Sciatic nerve (tissue), 2 donors: ENCODE measurements at places on chromosomes 5 and 9.

DNA sequence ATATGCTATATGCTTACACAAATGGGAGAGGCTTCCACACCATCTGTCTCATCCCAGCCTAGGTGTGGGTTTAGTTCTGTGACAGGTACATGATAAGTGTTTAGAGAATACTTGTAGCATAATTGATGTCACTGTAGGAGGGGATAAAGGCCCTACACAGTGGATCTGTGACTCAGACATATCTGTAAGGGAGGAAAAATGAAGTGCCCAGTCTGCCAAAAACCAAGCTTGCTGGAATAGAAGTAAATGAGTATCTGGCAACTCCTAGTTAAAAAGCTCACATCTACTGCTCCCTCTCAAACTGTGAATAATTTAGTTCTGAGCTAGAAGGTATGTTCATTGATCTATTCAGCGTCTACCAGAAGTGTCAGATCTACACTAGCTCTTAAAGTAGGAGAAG lies 38.9 kb upstream of the FAM174A start:
- no peak for DNase-seq

GRCh38 chr5:180637962-180638680 lies 11.3 kb downstream of the FLT4 start:
- peak; percentile 40 for DNase-seq

DNA sequence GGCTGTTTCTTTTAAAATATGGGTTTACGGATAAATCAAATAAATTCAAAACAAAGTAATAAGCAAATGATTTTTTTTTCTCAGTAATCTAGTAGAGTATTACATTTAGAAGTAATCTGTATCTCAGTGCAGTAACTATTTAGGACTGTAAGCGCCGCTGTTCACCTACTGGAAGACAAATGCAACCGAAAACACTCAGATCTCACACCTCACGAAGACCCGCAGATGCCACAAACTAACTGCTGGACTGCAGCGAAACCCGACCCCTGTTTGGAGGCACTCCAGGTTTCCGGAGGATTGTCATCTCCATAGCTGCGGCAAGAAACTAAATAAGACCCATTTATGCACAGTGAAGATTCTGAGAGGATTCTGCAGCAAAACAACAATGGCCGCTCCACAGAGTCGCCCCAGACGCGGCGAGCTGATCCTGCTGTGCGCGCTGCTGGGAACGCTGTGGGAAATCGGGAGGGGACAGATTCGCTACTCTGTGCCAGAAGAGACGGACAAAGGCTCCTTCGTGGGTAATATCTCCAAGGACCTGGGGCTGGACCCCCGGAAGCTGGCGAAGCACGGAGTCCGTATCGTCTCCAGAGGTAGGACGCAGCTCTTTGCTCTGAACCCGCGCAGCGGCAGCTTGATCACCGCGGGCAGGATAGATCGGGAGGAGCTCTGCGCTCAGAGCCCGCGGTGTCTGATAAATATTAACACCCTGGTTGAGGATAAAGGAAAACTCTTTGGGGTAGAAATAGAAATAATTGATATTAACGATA lies at the start of gene PCDHGA8:
Gene PCDHGA8 (plus strand): TSS at position 205 of the 770 bp plus-strand sequence. CDS start 181 bp downstream, at position 386.
- DNase-seq, result no peak

DNA sequence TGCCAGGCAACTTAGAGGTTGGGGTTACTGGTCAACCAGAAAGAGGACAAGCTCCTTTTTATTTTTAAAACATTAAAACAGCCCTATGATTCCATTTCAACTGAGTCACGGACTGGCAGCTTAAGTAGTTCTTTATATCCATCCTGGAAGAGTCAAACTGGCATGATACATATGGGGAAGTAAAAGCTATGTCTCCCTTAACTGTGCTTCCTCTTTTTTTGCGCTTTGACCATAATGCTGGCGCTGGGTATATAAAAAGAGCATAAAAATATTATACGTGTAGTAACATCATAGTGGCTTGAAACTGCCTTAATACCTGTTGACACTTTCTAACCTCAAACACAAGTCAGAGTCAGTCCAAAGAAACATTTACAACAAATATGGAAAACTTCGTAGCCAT lies 274.4 kb downstream of the CSNK1G3 start:
- DNase-seq, result no peak

DNA sequence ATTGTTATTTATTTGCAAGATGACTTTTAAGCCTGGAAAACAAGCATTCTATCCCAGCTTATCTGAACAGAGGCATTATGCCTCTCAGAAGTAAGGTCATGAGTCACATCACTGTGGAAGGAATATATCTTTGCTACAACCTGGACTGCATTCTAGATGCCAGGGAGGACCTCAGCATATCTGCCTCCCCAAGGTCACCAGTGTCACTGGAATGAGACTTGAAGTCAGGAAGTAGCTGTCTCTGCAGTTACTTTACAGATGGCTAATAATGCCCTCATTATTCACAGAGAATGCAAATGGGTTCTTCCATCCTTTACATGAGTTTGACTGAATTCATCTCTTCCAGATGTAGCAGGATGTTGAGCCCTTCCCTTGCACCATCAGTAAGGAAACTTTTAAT lies 4.4 kb upstream of the FAM13B start:
- no peak for DNase-seq

DNA sequence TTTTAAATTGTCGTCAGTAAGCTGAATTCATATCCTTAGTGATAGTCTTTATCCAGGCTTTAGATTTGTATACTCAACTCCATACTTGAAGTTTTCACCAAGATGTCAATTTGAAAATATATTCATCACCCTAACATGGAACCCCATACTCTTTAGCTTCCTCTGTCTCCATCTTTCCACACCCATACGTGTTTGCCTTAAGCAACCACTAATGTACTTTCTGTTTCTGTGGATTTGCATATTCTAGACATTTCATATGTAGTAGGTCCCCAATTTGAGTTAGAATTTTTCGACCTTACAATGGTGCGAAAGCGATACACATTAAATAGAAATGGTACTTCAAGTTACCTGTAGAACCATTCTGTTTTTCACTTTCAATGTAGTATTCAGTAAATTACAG lies 65.2 kb downstream of the NSD1 start:
- DNase-seq, result no peak

DNA sequence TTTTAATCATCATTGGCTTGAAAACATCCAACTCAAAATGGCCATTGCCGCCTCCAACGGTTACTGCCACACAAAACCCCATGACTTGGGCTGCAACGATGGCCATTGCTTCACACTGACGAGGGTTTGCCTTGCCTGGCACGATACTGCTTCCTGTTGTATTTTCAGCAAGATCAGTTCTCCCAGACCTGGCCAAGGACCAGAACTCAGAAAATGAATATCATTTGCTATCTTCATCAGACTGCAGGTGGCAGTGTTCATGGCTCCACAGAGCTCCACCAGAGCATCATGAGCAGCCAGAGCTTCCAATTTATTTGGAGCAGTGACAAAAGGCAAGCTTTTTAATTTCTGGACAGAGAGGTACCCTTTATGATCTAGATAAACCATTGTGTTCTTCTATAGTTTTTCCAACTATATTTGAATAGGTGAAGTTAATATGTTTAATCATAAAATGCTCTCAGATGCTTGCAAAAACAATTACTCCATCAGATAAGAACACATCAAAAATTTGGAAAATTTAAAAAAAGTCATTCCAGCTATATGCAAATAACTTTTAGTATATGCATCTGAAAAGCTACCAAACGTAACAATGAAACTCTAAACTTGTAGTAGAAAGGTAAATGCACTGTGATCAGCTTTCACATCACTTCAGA lies 10.4 kb downstream of the AMACR start:
- DNase-seq, result peak; percentile 68

DNA sequence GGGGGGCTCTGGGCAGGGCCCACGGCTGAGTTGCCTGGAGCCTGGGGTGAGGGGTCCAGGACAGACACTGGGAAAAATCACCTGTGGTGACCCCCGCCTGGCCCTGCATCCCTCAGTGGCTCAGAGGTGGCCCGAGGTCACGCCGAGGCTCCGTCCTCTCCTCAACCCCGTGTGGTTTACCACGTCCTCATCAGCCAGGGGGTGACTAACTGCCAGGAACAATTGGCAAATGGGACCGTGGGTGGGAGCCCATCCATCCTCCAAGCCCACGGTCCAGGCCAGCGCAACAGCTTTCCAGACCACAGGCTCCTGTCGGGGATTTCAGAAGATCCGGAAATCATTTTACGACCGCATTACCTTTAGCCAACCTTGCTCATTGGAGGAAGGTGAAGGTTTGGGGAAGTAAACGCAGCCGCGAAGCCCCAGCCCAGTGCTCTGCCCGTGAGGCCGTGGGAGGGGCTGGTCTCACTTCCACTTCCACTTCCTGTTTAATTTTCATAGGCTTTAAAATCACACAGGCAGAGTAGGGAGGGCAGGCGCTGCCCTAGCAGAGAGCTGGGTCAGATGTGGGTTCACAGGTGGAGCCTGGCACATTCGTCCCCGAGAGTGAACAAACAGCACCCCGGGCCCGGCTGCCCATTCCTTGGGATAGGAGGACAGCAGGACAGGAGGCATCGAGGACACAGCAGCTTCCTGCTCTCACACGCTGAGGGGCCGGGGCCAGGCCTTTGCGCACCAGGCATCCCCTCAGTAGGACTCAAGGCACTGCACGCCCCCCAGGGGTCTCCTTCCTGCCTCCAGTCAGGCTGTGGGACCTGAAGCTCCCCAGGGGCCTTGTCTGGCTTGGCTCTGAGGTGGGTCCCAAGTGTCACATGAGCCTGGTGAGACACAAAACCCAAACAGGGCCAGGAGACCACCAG lies 19.8 kb upstream of the SLC9A3 start:
- peak; percentile 58 for DNase-seq

- DNase-seq, result no peak
Observed at GRCh38 chr9:109852556-109852955, 72.6 kb downstream of the PALM2AKAP2 start.

GRCh38 chr5:1769017-1769640 lies 30.5 kb downstream of the MRPL36 start:
- DNase-seq, result no peak

- DNase-seq, result no peak
Observed at GRCh38 chr5:178417391-178417811, 172.8 kb downstream of the COL23A1 start.

DNA sequence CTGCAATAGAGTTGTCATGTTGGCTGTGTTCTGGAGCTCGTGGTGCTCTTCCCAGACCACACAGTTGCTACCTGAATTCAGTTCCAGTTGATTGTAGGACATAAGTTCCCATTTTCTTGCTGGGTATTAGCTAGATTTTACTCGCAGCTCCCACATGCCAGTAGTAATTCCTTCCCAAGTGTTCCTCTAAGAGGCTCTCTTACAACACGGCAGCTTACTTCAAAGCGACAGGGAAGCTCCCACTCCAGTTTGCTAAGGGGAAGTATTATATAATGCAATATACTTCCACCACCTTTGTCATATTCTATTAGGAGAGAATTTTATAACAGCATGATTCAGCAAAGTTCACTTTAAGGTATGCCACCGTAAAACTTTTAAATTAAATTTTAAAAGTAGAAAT lies 623.0 kb downstream of the SLCO4C1 start:
- no peak for DNase-seq

DNA sequence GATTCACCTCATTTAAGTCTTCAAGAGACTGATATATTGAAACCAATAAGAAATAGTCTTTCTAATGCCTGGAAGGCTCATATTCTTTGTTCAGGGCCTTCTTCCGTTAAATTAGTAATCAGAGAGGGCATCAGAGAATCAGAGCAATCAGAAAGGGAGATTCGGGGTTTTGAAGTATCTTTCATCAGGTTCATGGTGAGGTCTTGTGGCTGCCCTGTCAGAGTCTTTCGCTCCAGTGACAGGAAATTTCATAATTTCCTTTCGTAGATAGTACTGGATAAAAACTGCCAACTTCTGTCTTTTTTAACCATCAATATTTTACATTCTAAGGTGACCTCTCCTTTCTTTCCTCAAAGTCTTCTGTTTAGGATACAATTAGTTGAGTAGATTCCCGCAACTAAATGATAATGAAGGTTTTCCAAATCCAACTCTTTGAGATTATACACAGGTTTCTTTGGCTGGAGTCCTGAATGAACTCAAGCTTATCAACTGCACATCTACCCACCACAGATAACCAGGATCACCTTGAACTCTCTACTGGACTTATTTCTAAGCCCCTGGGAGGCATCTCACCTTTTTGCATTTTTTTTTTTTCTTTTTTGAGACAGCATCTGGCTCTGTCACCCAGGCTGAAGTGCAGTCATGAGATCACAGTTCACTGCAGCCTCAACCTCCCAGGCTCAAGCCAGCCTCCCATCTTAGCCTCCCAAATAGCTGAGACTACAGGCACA lies 5.5 kb downstream of the IL31RA start:
- DNase-seq, result no peak

GRCh38 chr5:142447887-142448286 lies 123.1 kb upstream of the SPRY4 start:
- no peak for DNase-seq

- no peak for DNase-seq
Observed at GRCh38 chr9:86730163-86730928, 217.0 kb downstream of the GAS1 start.

DNA sequence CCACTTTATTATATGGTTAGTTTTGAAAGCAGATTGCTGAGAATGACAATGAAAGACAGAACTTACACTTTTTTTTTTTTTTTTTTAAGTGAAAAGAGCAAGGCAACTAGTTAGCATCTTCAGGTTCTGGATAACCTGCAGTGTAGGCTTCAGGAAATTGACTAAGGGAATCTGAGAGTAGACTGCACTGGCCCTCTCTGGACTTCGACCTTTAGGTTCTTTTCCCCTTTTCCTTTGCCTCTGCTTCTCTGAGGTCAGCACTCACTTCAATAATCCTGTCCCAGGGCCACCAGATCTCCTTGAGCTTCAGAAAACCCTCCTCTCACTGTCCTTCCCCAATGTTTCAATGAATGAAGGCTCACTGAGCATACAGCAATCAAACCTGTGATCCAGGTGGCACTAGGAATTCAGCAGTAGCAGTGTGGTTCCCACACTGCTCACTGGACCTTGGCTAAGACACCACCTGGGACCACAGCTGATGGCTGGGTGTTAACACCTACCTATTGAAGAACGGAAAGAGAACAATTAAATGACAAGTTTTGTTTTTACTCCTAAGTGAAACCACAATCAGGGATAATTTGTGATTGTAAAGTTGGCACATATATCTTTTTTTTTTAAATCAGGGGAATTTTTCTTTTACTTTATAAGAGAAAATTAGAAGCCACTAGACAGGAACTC lies 85.8 kb upstream of the IL6ST start:
- DNase-seq, result no peak

DNA sequence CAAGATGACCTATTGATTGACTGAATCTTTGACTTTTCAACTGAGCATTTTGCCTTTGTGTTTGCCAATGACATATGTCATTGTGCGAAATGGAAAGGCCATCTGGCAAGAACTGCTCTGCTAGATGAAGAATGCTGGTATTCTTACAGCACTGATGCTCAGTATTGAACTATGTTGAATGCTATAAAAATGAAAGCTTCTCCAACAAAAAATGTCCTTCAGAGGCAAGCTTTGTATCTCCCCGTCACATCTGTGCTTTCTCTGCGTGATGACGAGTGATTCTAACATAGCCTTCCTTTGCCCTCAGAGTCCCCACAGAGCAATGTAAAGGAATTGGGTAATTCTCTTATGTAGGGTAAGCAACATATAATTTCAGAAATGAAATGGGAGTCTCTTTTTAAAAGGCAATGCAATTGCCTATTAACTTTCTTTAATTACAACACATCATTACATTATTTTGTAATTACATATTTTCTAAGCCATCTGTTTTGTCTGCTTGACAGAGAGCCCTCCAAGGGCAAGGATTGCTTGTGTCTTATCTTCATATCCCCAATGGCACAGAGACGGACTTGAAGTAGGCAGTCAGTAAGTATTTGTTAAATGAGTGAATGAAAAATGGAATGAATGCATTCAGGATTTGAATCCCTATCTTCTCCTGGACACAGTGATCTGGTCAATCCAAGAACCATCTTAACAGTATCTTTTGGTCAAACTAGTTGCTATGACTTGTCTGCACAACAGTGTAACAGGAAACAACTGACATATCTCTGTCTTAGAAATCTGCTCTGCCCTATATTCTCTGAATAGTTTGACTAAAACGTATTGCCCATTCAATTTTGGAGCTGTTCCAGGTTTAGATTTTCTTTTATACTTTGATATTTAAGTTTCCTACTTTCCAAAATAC lies 46.1 kb downstream of the ENC1 start:
- no peak for DNase-seq
